ENCODE measurements at places on chromosomes 12 and 14.
A peak's percentile ranks its signal among the peaks of the same experiment; 100 is the strongest.

GRCh38 chr14:39395555-39396254 is 36.5 kb downstream of the FBXO33 start:
- DNase-seq: no peak

- no peak for DNase-seq
These were observed 55.2 kb downstream of the EFCAB11 start for GRCh38 chr14:89899291-89899690.

- peak; percentile 55 for DNase-seq
These were observed 1.1 kb downstream of the POLR3B start for GRCh38 chr12:106358396-106359241.

- no peak for DNase-seq
These were observed 37.9 kb upstream of the GALNT9 start for GRCh38 chr12:132367071-132367851.

DNA sequence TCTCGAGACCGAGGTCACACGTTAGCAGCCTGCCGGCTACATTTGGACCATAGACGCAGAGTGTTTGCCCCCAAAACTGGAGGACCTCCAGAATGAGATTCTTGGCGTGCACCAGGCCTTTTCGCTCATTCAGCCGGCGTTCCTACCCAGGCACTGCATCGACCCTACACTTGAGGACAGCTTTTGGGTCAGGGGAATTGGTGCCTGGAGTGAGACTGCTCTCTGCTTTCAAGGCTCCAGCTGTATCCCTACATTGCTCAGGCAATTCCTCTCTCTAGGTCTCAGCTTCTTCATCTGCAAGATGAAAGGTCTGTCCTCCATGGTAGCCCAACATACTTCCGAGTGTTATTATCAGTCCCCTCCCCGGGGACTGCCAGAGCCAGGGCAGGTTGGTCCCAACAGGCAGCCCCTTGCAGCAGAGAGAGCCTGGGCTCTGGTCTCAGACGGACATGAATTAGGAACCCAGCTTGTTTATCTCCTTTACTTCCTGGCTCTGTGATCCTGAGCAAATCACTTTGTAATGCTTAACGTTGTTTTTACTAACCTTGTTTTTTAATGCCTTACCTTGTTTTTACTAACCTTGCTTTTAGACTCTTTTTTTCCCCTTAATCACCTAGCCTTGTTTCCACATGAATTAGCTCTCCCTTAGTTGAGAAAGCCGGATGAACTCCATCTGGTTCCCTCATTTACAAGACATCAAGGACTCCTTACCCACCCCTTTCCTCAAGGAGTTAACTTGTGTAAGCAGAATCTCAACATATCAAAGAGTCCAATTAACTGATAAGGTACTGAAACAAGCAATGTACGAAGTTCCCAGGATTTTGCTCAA is 892 bp downstream of the TCHP start:
- no peak for DNase-seq

DNA sequence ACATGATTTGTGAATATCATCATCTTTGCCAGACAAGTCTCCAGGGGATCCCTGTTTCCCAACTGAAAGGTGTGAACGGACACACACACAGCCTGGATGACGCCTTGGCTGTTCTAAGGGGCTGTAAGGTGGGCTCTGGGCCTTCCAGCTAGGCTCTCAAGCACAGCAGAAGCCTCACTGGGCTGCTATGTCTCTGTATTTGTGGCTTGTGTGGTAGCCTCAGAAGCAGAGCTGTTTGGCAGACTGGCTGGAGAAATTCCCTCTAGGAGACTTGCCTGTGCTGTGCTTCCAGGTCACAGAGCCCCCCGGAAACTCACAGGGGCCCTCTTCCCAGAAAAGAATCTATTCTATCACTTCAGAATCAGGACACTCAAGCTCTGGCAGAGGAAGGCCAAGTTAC is 21.4 kb downstream of the OTUB2 start:
- no peak for DNase-seq

GRCh38 chr12:28021704-28022103 is 49.2 kb upstream of the PTHLH start:
- no peak for DNase-seq

GRCh38 chr12:76242813-76243550 is 105.2 kb downstream of the BBS10 start:
- DNase-seq: peak; percentile 20

GRCh38 chr12:49763006-49763591 is 21.7 kb downstream of the TMBIM6 start:
- no peak for DNase-seq

DNA sequence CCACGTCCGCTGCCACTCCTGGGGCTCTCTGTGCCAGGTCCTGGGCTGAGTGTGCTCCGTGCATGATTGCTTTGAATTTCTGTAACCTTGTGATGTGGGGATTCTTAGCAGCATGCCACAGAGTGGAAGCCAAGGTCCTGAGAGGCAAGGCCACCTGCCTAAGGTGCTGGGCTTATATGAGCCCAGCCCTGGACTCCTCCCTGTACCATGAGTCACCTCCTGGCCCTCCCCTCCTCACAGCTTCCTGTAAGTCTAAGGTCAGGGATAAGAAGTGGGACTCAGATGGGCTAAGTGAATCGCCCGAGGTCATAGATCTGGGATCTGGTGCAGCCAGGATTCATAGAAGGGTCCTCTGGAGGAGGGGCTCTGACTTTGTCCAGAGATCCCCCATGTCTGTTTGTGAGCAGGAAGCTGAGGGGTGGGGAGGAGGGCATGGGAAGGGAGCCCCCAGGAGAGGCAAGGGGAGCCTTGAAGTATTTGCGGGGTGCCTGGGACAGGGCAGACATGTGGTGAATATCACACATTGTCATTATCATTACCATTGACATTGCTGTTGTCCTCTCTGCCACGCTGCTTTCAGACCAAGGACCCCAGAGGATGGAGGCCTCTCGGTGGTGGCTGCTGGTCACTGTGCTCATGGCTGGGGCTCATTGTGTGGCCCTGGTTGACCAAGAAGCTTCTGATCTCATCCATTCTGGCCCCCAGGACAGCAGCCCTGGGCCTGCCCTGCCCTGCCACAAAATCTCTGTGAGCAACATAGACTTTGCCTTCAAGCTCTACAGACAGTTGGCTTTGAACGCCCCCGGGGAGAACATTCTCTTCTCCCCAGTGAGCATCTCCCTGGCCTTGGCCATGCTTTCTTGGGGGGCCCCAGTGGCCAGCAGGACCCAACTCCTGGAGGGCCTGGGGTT is 28.8 kb downstream of the SERPINA3 start:
- DNase-seq: no peak

- DNase-seq: no peak
These were observed 35.5 kb upstream of the FRMD6 start for GRCh38 chr14:51616256-51616655.

DNA sequence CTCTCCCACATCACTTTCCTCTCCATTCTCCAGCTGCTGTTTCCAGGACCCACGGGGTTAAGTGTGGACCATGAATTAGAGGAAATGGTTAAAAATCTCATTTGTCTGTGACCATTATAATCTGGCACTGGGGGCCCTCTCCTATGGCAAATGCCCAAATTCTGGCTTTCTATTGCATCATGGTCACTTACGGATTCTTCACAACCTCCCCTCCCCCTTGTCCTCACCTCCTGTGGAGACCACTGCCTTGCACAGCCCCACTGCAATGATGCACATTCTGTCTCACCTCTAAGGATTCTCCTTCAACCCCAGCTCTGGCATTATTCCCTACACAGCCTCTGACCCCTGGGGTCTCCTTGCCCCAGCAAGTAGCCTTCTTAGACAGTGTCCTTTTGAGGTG is 18.9 kb downstream of the BCAT1 start:
- DNase-seq: no peak

- DNase-seq: no peak
These were observed 86.6 kb downstream of the FOXN4 start for GRCh38 chr12:109222496-109222895.

- DNase-seq: no peak
These were observed at the start of gene FAR2 for GRCh38 chr12:29148911-29149690. Gene FAR2 (plus strand): TSS chr12:29149278. CDS start chr12:29270450, 121,172 bp downstream.

DNA sequence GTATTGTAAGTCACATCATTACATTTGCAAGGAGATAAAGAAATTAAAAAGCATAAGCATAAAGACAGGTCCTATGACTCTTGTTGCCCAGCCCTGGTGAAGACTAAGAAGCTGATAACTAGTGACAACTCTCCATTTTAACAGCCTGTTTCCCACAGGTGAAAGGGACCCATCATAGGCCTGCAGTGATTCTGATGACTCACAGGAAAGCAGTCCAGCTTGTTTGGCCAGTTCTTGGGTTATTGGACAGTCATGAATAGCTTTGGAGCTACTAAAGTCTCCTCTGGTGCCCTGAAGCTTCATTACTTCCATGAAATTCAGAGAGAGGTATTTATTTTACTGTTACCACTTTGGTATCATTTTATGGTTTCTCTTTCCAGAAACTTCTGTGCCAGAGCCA is 55.5 kb upstream of the DYRK2 start:
- no peak for DNase-seq

DNA sequence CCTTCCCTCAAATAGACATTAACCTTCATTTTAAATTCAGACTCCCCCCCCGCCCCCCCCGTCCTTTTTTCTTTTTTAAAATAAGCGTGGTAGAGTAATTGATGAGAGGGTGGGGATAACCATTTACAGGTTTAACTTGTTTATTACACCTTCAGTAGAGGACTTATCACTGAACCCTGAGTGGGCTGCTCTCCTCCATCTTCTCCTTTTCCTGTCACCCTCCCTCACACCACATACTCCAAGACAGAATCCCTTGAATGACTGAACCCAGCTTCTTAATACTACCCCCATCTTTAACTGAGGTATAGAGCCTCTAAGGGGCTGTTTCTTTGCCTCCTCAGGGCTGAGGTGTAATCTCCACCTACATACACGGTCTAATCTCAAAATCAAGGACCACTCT is 3.7 kb upstream of the IKZF4 start:
- no peak for DNase-seq

DNA sequence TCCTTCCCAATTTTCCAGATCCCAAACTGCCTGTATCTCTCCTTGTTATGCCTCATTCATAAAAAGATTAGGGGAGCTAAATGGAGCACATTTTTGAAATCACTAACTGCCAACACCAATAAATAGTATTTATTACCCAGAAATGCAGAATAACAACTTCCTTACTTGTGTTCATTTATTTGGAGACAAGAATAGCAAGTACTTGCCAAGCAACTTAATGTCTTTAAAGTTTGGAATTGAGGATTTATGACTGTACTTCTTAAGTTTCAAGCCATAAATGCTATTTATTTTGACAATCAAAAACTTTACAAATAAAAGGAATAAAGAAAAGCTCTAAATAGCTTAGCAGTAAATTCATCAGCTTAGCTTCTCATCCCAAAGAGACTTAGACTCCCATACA is 626.1 kb upstream of the NOVA1 start:
- no peak for DNase-seq

DNA sequence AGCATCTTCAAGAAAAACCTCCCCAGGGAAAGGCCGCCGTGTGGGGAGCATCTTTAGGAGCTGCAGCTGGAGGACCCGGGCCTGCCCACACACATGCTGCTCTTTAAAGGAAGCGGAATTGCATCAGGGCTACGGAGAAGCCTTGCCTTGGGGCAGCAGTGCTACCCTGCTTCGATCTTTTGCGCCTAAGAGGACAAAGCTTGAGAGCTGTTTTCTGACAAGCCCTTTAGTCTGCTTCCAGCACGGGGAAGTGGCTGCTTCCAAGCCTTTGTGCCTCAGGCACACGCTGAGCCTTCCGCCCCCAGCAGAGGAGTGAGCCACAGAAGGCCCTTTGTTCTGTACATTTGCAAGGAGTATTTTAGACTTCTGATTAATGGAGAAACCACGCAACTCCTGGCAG is 31.5 kb downstream of the COA8 start:
- peak; percentile 25 for DNase-seq

GRCh38 chr12:12229556-12230092 is 37.2 kb downstream of the LRP6 start:
- no peak for DNase-seq

DNA sequence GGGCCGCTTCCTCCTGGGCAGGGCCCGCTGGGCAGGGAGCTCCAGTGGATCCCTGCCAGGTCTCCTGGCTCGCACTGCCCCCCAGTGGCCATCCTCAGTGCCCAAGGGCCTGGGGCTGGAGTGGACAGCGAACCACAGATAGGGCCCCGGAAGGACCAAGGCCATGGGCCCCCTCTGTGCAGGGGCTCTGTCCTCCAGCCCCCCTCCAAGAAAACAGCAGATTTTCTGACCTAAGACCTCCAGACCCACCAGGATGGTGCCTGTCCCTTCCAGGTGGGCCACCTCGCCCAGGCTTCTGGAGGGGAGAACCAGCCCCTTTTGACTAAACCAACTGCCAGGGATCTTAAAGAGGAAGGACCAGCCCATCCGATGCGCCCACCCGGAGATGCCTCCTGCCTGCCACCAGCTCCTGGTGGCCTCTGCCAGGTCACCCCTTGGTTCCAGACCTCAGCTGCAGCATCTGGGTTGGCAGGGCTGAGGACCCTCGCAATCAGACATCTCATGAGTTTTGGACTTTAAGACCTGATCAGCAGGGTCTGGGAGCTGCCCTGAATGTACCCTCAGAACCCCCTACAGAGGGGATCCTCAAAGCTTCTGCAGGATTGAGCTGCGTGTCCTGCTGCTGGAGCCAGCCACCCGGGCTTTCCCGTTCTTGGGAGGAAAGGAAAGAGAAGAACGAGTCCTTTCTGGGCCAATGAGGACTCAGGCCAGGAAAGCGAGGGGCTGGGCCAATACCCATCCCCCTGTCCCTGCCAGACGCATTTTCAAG is 325.8 kb upstream of the DIO3 start:
- no peak for DNase-seq

GRCh38 chr12:130163461-130164215 is 1.4 kb downstream of the FZD10 start:
- no peak for DNase-seq

GRCh38 chr12:52321418-52321817 is 220 bp upstream of the KRT83 start:
- DNase-seq: no peak

DNA sequence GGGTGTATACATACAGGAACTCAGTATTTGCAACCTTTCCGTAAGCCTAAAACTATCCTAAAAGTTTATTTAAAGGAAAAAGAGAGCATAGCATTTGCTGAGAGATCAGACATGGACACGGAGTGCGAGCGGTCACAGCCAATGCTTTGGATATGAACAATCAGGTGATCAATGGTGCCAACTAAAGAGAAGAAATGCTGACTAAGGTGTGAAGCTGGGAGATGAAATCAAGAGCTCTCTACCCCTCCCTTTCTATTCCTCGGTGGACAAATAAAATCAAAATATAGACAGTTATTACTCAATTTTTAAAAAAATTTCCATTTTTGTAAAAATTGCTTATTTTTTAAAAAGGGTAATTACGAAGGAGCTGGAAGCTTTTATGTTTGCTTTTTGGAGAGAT is 29.2 kb downstream of the NT5DC3 start:
- no peak for DNase-seq

GRCh38 chr12:20132818-20133217 is 235.5 kb upstream of the PDE3A start:
- no peak for DNase-seq

GRCh38 chr12:110253176-110253575 is 27.9 kb upstream of the ATP2A2 start:
- DNase-seq: no peak

DNA sequence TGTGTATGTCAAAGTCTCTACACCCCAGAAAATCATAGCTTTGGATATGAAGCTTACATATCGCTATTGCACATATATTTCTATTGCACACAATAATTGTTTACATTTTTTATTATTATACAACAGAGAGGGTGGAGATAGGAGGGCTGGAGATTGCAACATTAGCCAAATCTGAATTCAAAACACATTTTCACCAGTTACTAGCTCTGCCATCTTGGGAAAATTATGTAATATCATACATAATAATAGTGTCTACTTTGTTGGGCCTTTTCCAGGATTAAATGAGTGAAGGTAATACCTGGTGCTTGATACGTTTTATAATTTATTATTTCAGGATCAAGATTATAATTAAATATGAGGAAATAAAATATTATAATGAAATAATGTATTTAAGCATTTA is 507.4 kb upstream of the TBX3 start:
- DNase-seq: no peak
